H1 (cell line): ENCODE measurements at places on chromosomes 2 and 18.

GRCh38 chr2:120709608-120710041, 26.0 kb upstream of the GLI2 start:
- DNase-seq = peak; percentile 77

DNA sequence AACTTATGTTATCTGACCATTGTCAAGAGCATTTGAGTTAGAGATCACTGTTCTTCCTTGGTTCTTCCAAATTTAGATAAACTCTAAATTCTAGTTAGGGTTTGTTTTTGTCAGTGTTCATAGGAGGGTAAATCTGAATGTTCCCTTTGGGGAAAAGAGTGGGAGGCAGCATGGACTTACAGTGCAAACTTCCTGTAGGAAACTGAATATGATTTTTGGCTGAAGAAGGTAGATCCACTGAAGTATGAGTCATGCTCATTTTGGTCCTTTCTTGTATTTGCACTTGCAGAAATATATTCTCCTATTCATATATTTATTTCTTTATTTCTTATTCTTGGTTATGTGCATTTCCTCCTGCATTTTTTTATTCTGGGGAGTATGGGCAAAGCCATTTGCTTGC, 27.3 kb downstream of the CCDC85A start:
- DNase-seq = no peak

DNA sequence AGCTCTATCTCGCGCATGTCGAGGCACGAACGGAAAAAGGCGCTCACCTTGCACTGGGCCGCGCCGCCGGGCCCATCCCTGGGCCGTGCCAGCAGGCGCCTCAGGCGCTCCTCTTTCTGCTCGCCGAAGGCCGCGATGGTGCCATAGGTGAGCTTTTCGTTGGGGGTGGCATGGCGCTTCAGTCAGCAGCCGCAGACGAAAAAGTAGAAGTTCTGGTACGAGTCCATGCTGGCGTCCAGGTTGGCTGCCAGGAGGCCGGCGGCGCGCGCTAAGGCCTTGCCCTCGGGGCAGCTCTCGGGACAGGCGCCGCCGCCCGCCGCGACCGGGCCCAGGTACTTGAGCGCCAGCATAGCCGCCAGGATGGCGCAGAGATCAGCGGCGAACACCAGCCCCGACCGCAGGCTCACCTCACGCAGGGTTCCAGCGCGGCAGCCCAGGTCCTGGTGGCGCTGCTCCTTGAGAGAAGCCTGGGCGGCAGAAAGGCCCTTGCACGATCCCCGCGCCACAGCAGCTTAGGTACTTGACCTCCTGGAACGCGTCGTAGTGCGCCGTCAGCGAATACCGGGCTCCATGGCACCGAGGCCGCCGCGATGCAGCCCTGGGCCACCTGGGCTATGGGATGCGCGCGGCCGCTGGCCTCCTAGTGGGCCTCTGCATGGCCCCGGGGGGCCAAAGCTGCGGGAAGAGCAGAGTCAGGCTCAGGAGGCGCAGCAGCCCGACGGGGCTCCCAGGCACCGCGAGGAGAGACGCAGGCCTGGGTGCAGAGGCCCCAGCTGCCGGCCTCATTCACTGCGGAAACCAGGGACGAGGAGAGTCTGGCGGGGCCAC, 12.8 kb downstream of the ALPG start:
- no peak for DNase-seq

GRCh38 chr18:42018831-42019230, 63.8 kb downstream of the PIK3C3 start:
- DNase-seq = no peak

DNA sequence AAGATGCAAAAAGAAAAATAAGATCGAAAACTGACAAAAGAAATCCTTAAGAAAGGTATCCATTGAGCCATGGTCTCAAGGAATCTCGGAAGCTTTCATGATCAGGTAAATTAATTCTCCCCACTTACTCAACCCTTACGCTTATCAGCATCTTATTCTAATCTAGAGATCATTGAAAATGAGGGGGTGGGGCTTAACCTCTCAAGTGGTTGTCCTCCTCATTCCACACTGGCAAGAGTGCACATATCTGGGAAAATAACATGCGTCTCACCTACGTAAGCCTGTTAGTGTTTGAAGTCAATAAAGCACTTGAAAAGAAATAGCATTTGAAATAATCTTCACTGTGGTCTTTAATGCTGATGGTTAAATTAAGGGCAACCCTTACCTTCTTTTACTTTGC, 82.5 kb upstream of the NEUROD1 start:
- no peak for DNase-seq

GRCh38 chr2:28583899-28584553, 88.2 kb downstream of the PLB1 start:
- no peak for DNase-seq

DNA sequence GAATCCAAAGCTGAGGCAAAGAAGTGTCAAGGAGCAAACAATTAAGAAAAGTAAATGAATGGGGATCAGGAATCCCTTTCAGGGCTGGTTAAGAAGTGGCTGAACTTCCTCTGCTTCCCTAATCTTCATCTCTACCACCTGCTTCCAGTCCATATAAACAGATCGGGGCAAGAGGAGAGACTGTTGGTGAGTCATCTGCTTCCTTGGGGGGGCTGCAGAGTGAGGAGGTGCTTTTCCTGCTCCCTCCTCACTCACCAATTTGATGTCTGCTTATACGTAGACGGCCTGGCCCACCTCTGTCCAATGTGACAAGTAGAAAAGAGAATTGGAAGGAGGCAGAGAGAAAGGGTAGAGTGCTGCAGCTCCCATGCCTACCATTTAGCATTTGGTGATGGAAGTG, 68.4 kb downstream of the NAB1 start:
- no peak for DNase-seq

DNA sequence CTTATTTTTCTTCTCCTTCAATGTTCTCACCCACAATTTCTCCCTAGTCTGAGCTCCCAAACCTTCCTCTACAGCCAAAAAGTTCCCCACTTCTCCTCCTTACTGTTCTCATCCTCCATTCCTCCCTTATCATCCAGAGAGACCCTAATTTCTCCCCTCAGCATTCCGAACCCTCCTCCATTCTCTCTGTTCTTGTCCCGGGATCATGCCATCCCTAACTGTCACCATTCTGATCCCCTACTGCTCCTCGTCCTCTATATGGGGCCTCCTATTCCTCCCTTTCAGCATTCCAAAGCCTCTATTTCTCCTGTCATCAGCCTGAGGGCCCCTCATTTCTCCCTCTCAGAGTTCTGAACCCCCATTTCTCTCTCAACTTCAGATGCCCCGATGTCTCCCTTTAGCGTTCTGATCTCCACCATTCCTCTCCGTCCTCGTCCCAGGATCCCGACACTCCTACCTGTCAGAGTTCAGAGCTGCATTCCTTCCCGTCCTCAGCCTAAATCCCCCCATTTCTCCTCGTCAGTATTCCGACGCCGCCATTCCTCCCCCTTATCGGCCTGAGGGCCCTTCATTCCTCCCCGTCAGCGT, 522 bp downstream of the MBD1 start:
- no peak for DNase-seq

- no peak for DNase-seq
Observed at GRCh38 chr2:140600116-140600515, 1530.7 kb downstream of the LRP1B start.

DNA sequence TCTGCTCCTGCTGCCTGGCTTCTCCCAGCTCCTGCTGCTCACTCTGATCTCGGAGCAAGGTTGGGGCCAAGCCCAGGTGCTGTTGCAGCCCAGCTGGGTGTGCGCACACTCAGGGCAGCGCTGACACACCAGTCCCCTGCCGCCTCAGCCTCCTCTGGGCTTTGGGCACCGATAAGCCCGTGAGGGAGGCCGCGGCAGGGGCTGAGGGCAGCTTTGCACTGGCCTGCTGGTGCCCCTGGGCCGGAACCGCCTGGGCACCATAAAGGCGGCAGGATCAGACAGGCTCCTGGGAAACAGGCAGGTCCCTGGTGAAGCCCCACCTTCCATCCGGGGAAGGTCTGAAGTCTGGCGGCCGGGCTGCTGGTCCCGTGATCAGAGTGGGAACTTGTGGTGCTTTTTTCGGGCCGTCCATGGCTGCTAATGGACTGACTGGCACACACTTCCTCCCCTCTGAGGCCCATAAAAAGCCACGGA, 14.1 kb upstream of the EML6 start:
- DNase-seq = no peak

DNA sequence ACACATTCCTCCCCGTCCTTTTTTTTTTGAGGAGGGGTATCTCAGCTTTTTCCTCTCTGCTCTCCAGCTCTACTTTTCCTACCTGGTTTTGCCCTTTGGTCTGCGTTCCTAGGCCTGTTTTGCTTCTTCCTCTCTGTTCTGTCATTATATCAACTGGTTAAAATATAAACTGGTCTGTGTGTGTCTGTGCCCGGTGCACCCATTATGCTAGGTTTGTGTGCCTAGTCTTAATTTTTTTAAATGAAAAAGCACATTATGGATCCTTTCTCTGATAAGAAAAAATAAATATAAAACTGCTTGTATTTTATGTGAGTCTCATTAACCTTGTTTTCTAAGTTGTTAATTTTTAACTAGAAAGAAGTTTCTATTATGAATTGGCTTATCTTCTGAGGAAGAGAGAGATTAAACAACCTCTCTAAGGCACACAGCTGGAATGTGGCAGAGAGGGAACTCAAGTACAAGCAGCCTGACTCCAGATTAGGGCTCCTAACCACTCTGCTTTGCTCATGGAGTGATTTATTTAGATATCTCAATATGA, 17.4 kb downstream of the SLC38A11 start:
- DNase-seq = no peak

DNA sequence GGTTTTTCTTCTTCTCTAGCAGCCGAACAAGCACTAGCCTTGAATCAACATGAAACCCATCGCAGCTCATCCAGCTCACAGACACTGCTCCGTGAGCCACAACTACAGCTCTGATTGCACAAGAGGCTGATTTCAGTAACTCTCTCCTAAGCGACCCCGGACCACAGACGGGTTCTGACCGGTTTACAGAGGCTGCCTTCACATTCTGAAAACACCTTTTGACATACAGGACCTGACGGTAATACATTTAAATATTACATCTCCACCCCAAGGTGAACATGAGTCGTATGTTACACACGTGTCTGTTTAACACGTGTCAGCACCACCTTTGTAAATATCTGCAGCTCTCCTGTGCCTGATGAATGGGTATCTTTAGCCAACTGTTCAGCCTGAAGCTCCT, 120.7 kb downstream of the TMEM18 start:
- no peak for DNase-seq

GRCh38 chr2:118112771-118113334, 24.6 kb downstream of the INSIG2 start:
- DNase-seq = no peak

DNA sequence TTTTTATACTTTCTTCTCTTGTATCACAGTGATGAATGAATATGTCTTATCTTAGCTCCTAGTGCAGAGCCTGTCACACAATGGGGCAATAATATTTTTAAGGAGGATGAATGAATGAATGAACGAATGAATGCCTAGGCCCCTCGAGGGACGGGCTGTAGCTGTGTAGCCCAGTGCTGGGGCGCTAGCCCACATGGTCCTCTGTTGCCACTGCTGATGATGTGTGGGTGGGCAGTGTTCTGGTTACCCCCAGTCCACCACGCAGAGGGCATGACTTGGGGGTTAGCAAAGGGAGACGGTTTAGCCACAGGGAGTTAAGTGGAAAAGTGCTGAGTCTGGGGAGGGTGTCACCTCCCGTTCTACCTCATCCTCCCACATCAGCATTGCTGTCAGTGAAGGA, 134.2 kb downstream of the SMAD7 start:
- no peak for DNase-seq

- DNase-seq = no peak
Observed at GRCh38 chr2:189579585-189580186, 900 bp downstream of the SLC40A1 start.

- no peak for DNase-seq
Observed at GRCh38 chr2:207123776-207124391, 41.9 kb downstream of the KLF7 start.

DNA sequence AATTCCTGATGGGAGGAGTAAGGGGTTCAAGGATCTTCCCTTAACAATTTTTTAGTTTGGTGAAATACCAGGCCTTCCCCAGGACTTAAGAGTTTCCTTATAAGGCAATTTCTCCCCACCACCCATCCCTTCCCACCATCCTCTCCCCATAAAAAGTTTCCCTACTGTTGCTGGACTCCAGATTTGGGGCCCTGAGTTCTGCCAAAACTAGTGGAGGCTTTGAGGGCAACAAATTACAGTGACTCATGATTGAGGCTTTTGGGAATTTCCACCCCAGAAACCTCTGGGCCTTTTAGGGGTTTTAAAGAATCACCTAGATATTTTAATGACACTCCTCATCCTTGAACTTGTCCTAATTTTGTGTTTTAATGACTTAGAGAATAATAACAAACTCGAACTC, 14.3 kb upstream of the EN1 start:
- no peak for DNase-seq

- no peak for DNase-seq
Observed at GRCh38 chr2:152552888-152553287, 164.4 kb downstream of the PRPF40A start.

DNA sequence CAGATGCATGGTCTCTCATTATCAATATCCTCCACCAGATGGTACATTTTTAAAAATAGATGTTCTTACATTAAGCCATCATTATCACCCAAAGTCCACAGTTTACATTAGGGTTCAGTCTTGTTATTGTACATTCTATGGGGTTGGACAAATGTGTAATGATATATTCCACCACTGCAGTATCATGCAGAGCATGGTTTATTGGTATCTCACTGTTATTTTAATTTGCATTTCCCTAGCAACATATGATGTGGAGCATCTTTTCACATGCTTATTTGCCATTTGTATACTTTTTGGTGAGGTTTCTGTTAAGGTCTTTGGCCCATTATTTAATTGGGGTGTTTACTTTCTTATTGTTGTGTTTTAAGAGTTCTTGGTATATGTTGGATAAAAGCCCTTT, 95.7 kb downstream of the PTH2R start:
- no peak for DNase-seq

DNA sequence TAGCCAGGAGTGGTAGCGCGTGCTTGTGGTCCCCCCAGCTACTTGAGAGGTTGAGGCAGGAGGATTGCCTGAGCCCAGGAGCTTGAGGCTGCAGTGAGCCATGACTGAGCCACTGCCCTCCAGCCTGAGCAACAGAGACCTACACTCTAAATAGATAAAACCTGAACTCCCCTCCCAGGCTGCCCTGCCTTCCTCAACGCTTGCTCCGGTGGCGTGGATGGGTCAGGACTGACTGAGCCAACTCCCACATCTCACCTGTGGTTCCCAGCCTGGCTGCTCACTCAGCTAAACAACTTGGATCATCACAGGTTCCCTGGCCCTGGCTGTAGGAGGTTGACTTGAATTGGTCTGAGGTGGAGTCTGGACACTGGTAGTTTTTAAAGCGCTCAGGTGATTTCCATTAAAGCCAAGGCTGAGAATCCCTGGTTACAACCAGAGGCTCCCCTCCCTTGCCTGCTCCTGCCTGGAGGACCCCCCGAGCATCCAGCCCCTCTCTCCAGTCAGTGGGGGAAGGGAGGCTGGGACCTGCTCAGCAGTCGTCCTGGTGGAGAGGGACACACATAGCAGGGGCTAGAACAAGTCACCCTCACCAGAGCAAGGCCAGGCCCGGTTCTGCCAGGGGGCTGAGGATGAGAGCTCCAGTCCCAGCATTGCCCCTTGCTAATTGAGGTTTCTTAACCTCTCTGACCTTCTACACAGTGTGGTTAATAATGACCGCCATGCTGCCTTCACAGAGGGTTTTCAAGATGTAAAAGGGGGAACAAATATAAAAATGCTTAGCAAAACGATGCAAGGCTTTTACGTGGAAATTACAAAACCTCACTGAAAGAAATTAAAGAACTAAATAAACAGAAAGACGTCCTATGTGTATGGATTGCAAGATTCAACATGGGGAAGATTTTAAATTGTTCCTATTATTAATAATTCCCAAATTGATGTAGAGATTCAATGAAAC, 46.9 kb upstream of the TAF1B start:
- DNase-seq = no peak

- no peak for DNase-seq
Observed at GRCh38 chr18:54710074-54710899, 118.0 kb upstream of the RAB27B start.
